Pulmonary artery endothelial cell (primary cell): ENCODE measurements at places on chromosomes 12 and 14.

DNA sequence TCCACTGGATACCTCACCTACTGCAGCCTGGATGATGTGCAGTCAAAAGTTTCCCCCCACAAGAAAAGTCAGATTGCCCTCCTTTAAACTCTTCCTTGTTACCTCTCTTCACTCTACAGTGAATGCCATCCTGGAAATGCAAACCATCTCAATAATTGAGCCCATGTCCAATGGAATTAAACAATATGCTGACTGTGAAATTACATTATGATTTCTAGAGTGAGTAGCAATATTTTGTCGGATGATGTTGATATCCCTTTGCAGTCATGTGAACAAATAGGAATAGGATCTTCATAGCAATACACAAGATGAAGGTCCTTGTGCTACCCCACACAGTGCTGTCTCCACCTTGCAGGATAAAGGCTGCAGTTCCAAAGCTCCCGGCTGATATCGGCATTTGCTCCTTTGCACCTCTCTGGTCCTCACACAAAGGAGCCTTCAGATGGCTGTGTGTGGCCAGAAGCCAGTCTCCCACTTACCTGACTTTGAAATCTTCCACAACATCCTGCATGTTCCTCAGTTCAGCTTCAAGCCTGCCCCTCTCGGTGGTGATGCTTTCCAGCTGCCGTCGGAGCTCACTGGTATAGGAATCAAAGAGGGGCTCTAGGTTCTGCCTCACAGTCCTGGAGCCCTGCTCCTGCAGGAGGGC lies 1.5 kb downstream of the KRT75 start:
- DNase-seq, result no peak

- no peak for DNase-seq
Observed at GRCh38 chr12:66131067-66131688, 628 bp upstream of the LLPH start.

DNA sequence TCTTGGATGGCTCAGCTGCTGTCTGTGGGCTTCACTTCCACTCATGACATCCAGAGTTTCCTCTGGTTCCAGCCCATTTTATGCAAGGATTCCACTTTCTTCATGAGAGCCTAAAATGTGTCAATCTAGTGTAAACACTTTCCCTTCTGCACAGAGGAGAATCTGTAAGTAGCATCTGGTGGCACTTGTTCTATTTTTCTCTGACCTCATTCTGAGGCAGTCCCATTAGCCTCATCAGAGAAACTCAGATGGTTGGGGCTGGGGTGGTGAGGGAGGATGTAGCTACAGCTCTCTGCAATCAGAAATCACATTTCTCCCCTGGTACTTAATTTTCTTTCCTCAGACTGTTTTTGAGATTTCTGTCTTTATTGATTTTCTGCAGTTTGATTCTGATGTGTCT lies 81.6 kb downstream of the PRMT8 start:
- DNase-seq, result no peak

DNA sequence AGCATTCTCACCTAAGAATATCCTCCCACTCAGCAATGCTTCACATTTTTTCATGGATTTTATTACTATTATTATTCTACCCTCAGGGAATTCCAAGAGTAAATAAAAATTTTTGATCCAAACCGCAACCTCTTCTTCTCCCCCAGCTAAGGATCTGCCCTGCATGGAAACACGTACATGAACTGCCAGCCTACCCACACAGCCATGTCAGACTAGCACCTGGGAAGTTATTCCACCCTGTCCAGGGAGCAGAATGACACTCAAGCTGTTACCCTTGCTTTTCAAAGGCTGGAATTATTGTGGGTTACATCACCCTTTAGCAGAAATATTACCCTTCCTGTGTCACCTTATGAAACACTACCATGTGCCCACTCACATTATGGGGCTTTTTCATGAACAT lies 227.3 kb upstream of the USP15 start:
- DNase-seq, result no peak

GRCh38 chr12:88328090-88328489 lies 186.0 kb downstream of the TMTC3 start:
- no peak for DNase-seq

DNA sequence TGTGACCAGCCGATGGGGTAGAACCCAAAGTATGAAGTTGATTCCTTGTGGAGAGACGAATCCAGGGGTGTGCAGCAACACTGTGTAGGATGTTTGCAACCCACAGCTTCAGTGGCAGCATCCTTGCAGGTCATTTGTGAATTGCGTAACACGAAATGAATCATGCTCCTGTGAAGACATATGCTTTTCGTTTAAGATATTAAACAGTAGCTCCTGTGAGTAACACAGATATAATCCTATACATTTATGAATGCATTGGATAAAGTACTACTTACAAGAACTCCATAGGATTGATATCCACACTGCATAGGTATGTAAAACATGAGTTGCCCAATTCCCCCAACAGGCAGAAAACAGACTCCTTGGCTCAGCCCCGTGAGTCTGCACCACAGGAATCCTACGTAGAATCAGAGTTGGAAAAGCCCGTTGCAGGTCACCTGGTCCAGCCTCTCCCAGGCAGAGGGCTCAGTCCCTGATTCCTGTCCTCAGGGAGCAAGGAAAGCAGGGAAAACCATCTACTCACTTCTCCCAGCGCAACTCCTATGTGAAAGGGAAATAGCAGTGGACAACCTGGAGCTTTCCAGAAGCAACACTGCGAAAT lies 75.8 kb downstream of the GPATCH2L start:
- no peak for DNase-seq

DNA sequence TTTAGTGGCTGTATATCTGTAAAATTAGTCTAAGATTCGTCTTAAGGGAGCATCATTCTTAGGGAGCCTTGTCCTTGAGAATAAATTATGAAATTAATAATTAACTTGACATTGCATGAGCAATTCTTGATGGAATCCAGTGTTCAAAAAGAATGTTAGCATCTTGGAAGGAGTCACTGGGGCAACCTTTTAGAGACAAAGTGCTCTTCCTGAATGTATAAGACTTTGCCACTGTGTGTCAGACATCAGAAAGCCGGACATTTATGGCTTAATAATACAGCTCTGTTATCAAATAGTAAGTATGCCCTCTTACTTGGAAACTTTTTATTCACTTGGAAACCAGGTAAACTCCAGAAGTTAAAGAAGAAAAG lies 83.3 kb downstream of the CCER1 start:
- DNase-seq, result no peak
